Keratinocyte (primary cell): ENCODE measurements at places on chromosomes 13 and 19. TPM values are rescaled to one million over a fixed set of nuclear protein-coding genes. Genes with fewer than 3 reads are reported as not detected.

DNA sequence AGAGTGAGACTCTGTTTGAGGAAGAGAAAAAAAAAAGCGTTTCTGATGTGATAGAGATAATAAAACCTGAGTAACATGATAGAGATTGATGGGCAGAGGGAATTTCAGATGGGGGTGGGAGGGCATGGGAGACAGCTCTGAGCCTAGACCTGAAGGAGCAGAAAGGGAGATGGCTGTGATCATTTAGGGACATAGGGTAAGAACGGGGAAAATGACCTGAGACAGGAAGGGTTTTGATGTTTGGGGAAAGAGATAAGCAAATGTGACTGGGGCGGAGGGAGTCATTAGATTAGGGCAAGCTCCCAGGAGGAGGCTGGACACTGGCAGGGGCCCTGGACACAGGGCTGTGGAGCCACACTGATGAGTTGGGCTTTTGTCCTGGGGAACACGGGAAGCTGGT, 6.1 kb downstream of the ZNF320 start:
- H3K27me3 ChIP-seq, result no peaks in the 10 kb centered on the region
- H3K27ac ChIP-seq, result no peak overlapping the region
- H3K36me3 ChIP-seq, result peaks cover 11% of the 10 kb centered on the region
- no peak for DNase-seq

DNA sequence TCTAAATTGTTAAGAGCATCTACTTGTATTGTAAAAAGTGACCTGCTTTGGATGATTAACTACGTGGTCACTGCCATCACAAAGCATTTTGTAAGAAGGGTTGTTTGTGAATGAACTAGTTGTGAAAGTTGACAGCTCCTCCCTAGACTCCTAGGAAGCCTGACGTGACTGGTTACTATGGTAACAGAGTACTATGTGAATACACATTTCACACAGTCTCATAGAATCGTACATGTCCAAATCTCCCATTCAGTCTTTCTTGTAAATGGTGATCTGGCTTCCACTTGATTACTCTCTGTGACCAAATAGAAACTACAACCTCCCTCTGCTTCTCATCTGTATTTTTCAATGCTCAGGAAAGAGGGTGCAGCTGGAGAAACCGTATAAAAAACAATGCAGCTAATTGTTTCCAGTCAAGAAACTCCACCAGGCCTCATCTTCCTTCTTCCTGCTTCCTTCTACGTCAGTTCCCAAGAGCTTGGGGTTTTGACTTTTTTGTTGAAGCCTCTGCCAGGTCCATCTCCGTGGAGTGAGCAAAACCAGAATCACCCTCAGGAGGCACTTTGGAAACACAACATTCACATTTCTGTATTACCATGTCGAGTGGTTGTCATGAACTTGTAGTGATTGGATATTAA, 83.4 kb downstream of the GPC6 start:
- H3K4me1 ChIP-seq, result no peaks in the 10 kb centered on the region
- H3K4me3 ChIP-seq, result no peak overlapping the region
- H3K27me3 ChIP-seq, result no peaks in the 10 kb centered on the region
- H3K36me3 ChIP-seq, result no peaks in the 10 kb centered on the region

DNA sequence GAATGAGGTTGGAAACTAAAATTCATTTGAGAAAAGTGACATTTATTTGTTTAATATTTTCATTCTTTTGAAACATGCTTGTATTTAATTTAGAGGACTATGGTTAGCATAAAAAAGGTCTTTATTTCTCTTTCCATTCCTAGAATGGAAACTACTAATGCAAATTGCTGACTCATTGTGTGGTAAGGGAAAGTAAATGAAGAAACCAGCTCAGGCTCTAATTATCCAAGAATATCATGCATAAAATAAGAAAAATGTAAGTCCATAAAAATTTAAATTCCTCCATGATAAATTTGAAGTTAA, 777.0 kb upstream of the SLITRK1 start:
- DNase-seq, result no peak
- no peaks in the 10 kb centered on the region for H3K4me1 ChIP-seq
- no peaks in the 10 kb centered on the region for H3K36me3 ChIP-seq
- H3K27ac ChIP-seq, result no peak overlapping the region
- no peaks in the 10 kb centered on the region for H3K27me3 ChIP-seq

Gene LYPD3
- polyA plus RNA-seq, result 163 to 303 TPM (median 166 TPM) in 3 replicates

DNA sequence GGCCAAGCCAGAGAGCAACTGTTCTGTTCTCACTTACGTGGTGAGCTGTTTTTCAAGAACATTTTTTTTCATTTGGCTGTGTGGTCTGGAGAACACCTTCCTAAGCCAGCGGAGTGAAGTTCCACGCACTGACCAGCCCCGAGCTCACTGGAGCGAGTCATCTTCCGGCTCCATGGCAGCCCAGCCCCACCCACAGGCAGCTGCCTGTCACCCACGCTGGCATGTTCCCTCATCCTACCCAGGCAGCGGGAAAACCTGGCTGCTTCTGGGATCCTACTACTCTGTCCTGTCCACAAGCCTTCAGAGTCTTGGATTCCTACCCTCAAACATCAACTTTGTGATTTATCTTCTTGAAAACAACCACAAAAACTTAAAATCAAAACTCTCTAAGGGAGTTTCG, 76.2 kb downstream of the GGACT start:
- H3K36me3 ChIP-seq, result peaks cover 3% of the 10 kb centered on the region
- H3K27me3 ChIP-seq, result no peaks in the 10 kb centered on the region
- H3K4me3 ChIP-seq, result no peak overlapping the region
- no peak for DNase-seq
- no peaks in the 10 kb centered on the region for H3K4me1 ChIP-seq
- no peak overlapping the region for H3K27ac ChIP-seq

Gene ZNF44
- polyA plus RNA-seq, result 3.5 to 5.2 TPM (median 4.4 TPM) in 3 replicates

Gene TINCR
- 5.6 to 20.3 TPM (median 9.7 TPM) in 3 replicates for polyA plus RNA-seq

GRCh38 chr19:418761-419671, 10.1 kb upstream of the C2CD4C start:
- H3K36me3 ChIP-seq, result no peaks in the 10 kb centered on the region
- no peaks in the 10 kb centered on the region for H3K4me1 ChIP-seq
- peaks cover 3% of the 10 kb centered on the region for H3K27me3 ChIP-seq
- H3K27ac ChIP-seq, result no peak overlapping the region

DNA sequence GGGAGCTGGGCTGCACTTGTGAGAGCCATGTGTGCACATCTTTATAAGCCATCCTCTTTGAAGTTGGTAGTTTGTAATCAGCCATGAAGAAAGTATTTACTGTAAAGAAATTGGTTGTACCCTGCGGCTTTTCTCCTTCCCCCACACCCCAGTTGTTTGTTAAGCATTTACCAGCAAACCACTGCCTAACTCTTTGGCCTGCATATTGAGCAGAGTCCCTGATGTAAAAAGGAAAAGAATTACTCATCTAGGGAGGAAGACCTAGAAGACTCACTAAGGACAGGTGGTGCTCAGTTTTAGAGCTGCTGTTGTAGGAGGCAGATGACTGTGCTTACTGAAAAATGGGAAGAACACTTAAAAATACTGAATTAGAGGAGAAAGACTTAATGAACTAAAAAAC, 245.3 kb downstream of the PCCA start:
- no peak overlapping the region for H3K4me3 ChIP-seq
- no peak overlapping the region for H3K27ac ChIP-seq

Gene CDX2
- polyA plus RNA-seq, result not detected in 3 replicates

Gene ACP7
- 0.08 to 0.28 TPM (median 0.09 TPM) in 3 replicates for polyA plus RNA-seq

DNA sequence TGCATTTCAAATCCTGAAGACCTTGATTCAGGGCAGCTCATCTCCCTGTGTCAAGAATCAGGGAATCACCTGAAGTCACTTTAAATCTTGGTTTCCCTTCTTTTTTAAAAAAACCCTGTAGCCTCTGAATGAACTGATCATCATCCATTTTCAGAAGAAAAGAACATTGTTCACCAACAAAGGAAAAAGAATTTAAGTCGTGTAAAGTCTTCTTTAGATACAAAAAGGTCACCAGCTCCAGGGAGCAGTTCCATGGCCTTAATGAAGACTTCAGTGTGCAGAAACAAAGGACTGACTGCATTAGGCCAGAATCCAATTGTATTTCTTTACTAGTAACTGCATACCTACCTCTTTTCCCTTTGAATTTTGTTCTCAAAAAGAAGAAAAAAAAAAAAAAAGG, 245.0 kb downstream of the ABCC4 start:
- no peaks in the 10 kb centered on the region for H3K4me1 ChIP-seq
- no peak overlapping the region for H3K27ac ChIP-seq
- no peak overlapping the region for H3K4me3 ChIP-seq
- no peaks in the 10 kb centered on the region for H3K27me3 ChIP-seq

Gene COMP
- 0.02 to 0.21 TPM in 2 of 3 replicates, not detected in the other for polyA plus RNA-seq

Gene LNX2
- 12.1 to 17.0 TPM (median 14.4 TPM) in 3 replicates for polyA plus RNA-seq

DNA sequence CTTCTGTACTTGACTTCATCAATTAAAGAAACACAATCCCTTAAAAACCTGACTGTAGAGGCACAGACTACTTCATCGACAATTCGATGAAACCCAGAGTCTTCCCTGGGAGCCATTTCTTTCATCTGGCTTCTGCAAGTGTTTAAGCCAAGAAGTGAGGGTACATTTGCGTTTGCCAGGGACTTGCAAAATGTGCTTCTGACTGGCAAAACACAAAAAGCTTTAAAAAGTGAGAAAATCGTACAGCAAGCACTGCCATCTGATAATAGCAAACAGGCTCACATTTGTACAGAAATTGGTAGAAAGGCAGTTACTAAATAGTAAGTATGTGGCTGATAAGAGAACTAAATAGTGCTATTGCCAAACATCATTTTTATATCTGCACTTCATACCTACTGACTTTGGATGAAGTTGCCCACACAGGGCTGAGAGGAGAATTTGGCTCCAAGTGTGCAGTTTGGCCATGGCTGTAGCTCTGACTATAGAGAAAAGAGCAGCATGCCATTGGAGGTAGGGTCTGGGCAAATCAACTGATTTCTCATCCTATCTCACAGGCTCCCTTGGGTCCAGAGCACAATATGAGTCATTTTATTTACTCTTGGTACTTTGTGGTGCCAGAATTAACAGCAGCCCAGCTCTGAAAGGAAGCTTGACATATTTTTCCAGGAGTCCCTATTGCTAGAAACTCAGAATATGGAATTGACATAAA, 358.1 kb downstream of the OXGR1 start:
- H3K4me1 ChIP-seq, result no peaks in the 10 kb centered on the region
- no peaks in the 10 kb centered on the region for H3K36me3 ChIP-seq
- no peaks in the 10 kb centered on the region for H3K27me3 ChIP-seq
- no peak for DNase-seq
- no peak overlapping the region for H3K4me3 ChIP-seq

DNA sequence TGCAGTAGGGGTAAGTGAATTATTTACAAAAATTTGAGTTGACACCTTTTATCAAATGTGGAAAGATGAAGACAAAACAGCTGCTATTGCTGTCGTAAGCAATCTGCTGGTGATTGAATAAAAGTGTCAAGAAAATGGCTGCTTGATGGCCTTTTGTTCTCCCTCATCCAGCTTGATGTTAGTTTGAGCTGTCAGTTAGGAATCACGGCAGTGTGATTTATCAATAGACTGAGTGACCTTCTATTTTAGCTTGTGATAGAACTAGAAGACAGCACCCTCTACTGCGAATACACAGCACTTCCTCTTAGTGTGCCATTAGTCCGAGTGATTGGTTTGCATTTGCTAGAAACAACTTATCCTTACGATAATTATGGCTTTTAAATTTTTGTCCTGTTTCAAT, 76.3 kb downstream of the MZT1 start:
- H3K4me3 ChIP-seq, result no peak overlapping the region
- no peaks in the 10 kb centered on the region for H3K36me3 ChIP-seq
- no peak overlapping the region for H3K27ac ChIP-seq
- H3K27me3 ChIP-seq, result no peaks in the 10 kb centered on the region
- no peak for DNase-seq

GRCh38 chr13:39859898-39860297, 204.4 kb downstream of the COG6 start:
- H3K4me3 ChIP-seq, result no peak overlapping the region
- no peaks in the 10 kb centered on the region for H3K4me1 ChIP-seq
- H3K27me3 ChIP-seq, result no peaks in the 10 kb centered on the region
- no peak overlapping the region for H3K27ac ChIP-seq

GRCh38 chr19:40803857-40804782, 5.1 kb downstream of the EGLN2 start:
- peaks cover 57% of the 10 kb centered on the region for H3K4me1 ChIP-seq
- no peak for DNase-seq
- no peak overlapping the region for H3K27ac ChIP-seq

DNA sequence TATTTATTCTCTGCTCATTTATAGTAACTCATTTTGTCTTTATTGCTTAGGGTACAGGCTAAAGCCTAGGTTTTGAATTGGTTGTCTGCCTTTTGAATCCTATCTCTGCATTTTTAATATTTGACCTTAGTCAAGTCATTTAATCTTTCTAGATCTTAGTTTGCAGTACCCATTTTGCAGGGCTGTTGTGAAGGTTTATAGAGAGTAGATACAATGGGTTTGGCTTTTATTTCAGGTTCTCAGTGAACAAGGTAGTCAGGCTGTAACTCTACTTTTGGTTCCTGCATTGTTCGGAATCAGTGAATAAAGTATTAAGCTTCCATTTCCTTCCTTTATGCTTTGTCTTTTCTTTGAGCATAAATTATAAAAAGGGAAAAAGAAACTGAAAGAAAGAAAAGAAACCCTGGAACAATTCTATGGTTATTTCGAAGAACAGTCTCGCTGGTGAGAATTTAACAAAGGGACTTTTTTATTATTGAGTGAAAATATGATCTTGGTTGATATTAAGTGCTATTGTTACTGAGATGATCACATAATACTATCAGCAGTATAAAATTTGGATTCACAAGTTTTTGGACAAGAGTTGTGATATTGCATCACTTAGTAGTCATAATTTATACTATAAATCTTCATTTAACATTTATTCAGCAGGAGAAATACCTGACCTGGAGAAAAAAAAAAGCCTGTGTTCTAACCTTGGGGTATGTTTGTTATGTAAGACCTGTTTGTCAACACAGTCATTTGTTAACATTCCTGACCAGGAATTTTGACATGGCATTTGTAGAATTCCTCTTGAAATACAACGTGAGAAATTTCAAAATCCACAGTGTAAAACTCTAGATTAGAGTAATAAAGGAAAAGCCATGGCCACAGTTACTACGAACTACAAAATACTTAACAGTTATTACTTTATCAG, 91.3 kb downstream of the ZMYM2 start:
- H3K36me3 ChIP-seq, result peaks cover 3% of the 10 kb centered on the region
- no peaks in the 10 kb centered on the region for H3K4me1 ChIP-seq
- DNase-seq, result no peak
- H3K27me3 ChIP-seq, result no peaks in the 10 kb centered on the region
- H3K27ac ChIP-seq, result no peak overlapping the region

GRCh38 chr13:51412431-51412830, 40.4 kb downstream of the INTS6 start:
- no peak overlapping the region for H3K4me3 ChIP-seq
- DNase-seq, result no peak
- H3K4me1 ChIP-seq, result no peaks in the 10 kb centered on the region
- H3K27me3 ChIP-seq, result no peaks in the 10 kb centered on the region

Gene KLF1
- not detected in 3 replicates for polyA plus RNA-seq
